Glomerular endothelial cell (primary cell): ENCODE measurements at places on chromosomes 6 and 20. TPM values are rescaled to one million over a fixed set of nuclear protein-coding genes. Genes with fewer than 3 reads are reported as not detected.

The ATP6V1G2 gene
- total RNA-seq, result 0.18 and 1.2 TPM in 2 replicates

DNA sequence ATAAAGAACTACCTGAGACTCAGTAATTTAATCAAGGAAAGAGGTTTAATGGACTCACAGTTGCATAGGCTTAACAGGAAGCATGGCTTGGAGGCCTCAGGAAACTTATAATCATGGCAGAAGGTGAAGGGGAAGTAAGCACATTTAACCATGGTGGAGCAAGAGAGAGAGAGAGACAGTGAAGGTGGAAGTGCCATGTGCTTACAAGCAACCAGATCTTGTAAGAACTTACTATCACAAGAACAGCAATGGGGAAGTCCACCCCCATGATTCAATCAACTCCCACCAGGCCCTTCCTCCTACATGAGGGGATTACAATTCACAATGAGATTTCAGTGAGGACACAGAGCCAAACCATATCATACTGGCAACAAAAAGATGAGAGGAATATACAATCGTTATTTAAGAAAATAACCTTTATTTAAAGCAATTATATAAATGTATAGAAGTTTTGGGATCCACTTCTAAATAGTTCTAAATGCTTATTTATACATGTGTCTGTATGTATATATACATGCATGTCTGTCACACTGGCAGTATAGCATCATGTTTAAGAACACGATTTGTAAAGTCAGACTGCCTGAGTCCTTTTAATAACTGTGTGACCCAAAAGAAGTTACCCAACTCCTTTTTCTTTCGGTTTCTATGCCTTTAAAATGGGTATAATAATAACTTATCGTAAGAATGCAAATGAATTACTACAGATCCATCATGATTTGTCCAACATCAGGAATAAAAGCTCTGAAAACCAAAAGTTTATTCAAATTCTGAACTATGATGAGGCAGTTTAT, 255.7 kb upstream of the THEMIS start:
- no peak for DNase-seq

DNA sequence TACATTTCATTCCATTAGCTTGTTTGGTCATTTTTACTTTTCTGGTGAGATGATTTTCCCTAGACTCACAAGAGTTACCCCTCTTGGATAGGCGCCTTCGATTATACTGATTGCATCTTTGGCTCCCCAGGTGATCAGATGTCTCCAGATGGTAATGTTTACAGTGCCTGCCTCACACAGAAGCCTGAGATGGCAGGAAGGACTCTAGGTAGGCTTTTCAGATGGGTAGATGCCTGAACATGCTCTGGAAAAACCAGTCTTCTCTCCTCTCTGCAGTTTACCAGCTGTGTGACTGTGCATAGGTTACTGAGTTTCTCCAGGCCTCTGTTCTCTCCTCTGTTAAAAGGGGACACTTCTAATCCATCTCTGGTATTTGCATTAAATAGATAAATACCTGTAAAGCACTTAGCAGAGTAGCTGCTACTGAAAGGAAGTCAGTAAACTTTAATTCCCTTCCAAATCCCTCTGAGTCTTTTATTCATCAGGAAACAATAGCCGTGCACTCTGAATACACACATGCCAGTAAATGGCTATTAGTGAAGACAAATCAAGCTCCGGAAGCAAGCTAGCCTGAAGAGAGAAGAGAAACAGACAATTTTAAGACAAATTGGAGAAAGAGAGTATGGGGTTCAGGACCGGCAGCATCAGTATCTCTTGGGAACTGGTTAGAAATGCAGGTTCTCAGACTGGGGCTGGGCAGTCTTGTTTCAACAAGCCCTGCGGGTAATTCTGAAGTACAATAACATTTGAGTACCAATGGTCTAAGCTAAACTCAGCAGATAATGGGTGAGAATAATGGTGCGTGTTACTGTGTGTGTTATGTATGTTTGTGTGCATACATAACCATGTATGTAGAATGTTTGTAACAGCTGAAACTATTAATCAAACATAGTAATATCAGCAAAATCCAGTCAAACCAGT, 139.4 kb downstream of the UST start:
- no peak for DNase-seq

- no peak for DNase-seq
These were observed 399 bp upstream of the REPS1 start for GRCh38 chr6:138988469-138988834.

DNA sequence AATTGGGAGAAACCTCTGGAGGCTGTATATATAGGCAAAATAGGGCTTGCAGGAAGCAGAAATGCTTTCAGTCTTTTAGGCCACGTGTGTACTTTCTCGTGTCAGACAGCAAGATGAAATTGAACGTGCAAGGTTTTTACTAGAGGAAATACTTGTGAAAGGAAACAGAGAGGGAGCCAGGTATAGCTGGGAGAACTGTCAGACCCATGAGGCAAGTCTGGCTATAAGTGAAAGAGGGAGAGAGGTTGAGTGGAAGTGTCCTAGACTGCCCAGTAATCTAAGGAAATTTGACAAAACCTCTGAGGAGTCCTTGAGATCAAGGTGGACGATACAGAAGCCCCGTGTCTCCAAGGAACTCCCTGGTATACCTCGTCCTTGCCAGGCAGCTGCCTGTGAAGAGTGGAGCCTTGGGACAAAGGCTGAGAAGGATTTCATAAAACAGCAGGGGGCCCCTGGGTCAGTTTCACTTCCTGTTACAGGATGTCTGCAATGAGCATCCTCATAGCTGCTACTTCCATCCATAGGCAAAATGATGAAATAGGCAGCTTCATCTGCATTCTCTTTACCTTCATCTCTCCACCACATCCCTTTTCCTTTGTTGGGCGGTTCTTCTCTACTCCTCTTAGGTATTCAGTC, 114.4 kb upstream of the MAP3K7 start:
- DNase-seq, result no peak

DNA sequence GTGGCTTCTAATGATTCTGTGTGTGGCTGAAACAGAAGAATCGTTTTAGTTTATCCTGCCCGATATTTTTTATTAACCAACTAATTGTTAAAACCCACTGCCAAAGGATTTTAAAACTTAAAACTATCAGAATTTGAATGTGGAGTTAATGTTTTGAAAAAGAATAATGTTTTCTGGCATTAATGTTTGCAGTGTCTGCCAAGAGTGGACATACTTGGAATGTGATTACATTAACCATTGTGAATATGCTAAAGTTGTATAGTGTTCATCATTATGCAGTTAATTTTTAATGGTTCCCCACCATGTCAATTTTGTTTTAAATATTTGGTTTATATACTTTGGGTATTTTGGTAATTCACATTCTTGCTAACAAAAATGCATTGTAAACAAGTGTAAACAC, 24.4 kb downstream of the DCBLD1 start:
- DNase-seq, result no peak

GRCh38 chr20:17417225-17417624, 114.0 kb downstream of the BFSP1 start:
- no peak for DNase-seq

DNA sequence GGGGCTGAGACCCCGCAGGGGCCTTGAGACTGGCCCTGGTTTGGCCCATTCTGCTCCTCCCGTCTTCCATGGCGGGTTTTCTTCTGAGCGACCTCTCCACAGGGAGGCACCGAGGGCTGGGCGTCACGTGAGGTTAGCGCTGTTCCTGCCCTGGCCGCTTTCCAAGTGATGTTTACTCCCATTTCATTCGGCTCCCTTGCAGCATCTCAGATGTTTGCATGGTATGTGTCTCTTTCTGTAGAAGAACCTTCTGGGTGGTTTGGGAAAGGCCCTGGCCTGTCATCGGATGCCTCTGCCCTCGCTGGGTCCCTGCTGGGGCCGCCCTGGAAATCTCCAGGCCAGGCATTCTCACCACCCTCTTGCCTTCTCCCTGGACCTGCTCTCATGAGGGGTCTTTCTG, 17.3 kb downstream of the RAMACL start:
- no peak for DNase-seq

- DNase-seq, result no peak
These were observed 106.0 kb upstream of the CST7 start for GRCh38 chr20:24842918-24843715.

The CCN6 gene
- not detected in 2 replicates for total RNA-seq

DNA sequence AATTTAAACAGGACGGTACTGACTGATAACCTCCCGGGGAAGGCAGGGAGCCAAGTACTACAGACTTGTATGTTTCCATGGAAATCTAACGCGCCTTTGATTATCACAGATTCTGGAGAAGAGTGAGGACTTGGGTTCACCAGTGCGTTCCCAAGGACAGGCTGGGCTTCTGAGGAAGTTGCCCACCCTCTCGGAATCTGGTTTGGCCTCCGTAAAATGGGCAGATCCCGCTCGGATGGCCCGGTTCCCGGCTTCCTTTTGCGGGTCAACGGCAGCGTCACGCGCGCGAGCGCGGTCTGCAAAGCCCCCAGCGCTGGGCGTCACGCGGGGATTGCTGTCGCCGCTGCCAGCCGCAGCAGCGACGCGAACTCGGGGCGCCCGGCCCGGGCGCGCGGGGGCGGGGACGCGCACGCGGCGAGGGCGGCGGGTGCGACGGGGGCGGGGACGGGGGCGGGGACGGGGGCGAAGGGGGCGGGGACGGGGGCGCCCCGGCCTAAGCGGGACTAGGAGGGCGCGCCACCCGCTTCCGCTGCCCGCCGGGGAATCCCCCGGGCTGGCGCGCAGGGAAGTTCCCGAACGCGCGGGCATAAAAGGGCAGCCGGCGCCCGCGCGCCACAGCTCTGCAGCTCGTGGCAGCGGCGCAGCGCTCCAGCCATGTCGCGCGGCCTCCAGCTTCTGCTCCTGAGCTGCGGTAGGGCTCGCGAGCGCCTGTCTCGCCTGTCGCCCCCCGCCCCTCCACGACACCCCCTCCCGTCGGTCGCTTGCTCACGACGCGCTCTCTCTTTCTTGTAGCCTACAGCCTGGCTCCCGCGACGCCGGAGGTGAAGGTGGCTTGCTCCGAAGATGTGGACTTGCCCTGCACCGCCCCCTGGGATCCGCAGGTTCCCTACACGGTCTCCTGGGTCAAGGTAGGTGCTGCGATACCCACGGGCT, at the start of gene CD83:
CD83 (plus strand) TSS at position 615 of the 933 bp plus-strand sequence; CDS start at position 655, 40 bp downstream.
- DNase-seq, result peak; percentile 29

The RPL7L1 gene
- 93.3 and 108 TPM in 2 replicates for total RNA-seq

The AP5S1 gene
- total RNA-seq, result 16.5 and 17.6 TPM in 2 replicates

- peak; percentile 12 for DNase-seq
These were observed 44.8 kb downstream of the AKAP12 start for GRCh38 chr6:151284548-151285017.

The FOXS1 gene
- total RNA-seq, result 0.82 and 1.6 TPM in 2 replicates

- peak; percentile 58 for DNase-seq
These were observed at the start of gene PSORS1C1 for GRCh38 chr6:31114541-31114878. PSORS1C1 (plus strand) TSS chr6:31114800; CDS start chr6:31129633, 14,833 bp downstream.

The PEDS1 gene
- total RNA-seq, result 80.6 and 121 TPM in 2 replicates

DNA sequence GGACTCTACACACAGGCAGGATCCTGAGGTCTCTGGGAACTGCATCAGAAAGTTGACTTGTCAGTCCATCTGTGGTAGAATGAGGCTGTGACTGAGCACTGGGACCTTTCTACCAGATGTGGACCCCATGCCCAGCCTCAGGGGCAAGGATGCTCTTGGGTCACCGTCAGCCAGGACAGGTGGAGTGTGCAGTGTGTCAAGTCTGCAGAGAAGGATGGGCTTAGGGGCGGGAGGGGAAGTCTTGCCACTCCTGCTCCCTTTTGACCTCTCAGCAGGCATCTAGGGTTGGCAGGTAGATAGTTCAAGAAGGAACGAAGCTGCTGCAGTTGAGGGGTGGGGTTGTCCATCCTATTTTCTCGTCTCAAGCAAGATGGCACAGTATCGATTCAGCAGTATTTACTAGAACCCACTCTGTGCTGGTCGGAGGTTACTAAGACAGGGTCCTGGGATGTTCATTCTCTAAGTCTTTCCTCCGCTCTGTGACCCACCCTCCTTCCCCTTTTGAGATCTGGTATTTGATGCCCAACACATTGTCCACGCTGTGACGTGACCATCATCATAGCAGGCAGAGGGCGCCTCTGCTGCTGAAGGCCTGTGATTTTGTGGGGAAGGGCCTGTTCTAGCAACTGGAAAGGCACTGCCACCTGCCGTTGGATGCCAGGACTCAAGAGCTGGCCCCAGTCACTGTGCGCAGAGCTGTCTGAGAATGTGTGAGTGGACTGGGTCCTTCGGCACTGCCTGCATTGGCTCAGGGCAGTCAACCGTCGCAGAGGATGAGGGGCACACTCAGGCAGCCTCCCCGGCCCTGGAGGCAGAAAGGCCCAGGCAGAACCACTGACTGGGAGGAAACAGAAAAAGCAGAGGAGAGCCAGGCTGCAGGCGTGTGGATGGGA, 23.2 kb downstream of the RBCK1 start:
- DNase-seq, result no peak
